ENCODE measurements at places on chromosomes 4 and X. TPM values are rescaled to one million over a fixed set of nuclear protein-coding genes. Genes with fewer than 3 reads are reported as not detected.

- no peak for DNase-seq
Measured at GRCh38 chrX:39377157-39377556, 575.9 kb downstream of the MID1IP1 start.

GRCh38 chrX:54745676-54746075 lies 52.4 kb downstream of the ITIH6 start:
- no peak for DNase-seq

- DNase-seq = no peak
Measured at GRCh38 chr4:821631-822030, 4.3 kb downstream of the CPLX1 start.

DNA sequence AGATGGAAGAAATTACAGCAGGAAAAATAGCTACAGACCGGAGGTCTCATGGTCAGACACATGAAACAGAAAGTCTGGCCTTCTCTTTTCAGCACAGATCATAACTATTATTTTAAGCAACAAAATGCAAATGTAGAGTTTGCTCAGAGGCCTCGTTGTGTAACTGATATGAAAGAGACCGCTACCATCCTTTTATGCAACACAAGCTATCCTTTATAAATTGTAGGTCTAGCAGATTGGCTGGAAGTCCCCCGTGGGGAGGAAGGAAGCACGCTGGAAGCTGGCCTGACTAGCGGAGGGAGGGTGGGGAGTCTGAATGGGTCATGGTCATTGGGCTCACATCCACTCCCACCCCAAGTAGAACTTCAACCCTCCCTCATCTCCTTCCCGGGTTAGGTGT lies 27.7 kb downstream of the DMP1 start:
- DNase-seq = peak; percentile 38

- no peak for DNase-seq
Measured at GRCh38 chr4:132827522-132827921, 321.6 kb upstream of the PCDH10 start.

DNA sequence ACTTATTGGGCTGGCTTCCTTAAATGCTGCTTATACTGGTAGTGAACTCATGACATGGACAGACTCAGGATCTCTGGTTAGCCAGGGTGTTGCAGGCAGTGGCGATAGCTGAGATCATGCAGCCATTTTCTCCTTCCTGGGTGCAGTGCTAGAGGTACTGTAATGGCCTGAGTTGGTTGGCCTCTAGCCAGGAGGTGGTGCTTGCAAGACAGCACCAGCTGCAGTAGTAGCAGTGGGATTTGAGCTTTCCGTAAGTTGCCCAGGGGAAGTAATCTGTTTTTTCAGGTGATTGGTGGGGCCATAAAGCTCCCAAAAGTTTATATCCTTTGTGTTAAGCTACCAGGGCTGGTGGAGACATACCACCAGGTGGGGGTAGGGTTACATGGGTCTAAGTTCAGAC lies 45.1 kb upstream of the AADAT start:
- no peak for DNase-seq

ASB12 gene
- 10.2 TPM for polyA plus RNA-seq

DNA sequence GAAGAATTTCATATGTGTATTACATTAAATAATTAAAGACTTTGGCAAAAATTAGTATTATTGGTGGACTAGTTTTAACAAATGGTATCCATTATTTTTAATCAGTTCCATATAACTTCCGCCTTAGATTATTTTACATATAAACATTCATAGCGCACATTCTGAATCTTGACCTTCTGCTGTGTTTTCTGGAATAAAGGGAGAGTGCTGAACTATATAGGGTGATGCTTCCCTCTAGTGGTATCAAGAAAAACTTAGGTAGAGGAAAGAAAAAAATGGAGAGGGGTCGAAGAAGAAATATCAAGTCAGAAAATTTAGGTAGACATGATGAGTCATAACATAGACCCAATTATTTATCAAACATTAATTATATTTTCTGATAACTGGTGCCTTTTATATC lies 155.6 kb upstream of the PACRGL start:
- peak; percentile 73 for DNase-seq

Measured in muscle of back (tissue), 13 donors.